ENCODE measurements at places on chromosomes 11 and 22. TPM values are rescaled to one million over a fixed set of nuclear protein-coding genes. Genes with fewer than 3 reads are reported as not detected.

- no peak for DNase-seq
Observed at GRCh38 chr11:43358279-43358800, 380 bp upstream of the TTC17 start.

GRCh38 chr11:57338142-57338541 is at the start of gene P2RX3:
TSS of gene P2RX3 (plus strand) at chr11:57338352. CDS start at chr11:57338551, 199 bp downstream.
- DNase-seq: no peak

- DNase-seq: no peak
Observed at GRCh38 chr11:117821431-117821830, 3.1 kb downstream of the FXYD2 start.

GRCh38 chr11:3002351-3002861 is 10.3 kb upstream of the NAP1L4 start:
- peak; percentile 71 for DNase-seq

GRCh38 chr11:97354576-97354975 is 964.8 kb downstream of the JRKL start:
- DNase-seq: no peak

DNA sequence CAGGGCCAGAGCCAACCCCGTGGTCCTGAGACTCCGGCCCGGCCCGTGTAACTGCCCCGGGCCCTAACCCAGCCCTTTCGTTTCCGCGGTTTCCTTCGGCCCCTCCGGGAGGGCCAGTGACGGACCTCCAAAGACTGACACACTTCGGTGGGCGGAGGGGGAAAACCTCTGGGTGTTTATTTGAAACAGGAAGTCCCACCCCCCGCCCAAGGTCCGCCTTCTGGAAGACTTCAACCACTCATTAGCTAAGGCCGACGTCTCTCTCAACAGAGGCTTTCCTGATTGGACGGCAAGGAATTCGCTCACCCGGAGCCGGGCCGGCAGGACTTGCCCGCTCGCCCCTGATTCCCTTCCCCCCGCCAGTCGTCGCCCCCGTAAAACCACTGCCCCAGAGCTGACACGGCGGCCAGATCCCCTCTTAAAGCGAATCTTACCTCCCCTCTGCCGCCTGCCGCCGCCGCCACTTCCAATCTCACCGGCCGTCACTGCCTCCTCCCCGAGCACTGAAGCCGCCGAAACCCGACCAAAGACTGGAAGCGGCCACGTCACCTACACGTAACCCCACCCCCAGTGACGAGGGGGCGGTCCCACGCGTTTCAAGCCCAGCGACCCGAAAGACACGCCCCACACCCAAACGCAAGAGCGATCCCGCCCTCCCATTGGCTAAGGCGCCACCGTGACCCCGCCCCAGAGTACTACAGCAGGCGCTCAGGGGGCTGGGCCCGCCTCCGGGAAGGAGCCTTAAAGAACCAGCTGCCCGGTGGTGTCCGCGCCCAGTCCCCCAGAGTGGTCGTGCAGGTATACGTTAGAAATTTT is at the start of gene STX5:
STX5 (minus strand) TSS at position 532 of the 816 bp plus-strand sequence. CDS start 808 bp downstream, outside the sequence.
- peak; percentile 100 for DNase-seq

GRCh38 chr11:104916442-104916841 is 18.2 kb upstream of the CASP12 start:
- no peak for DNase-seq

DNA sequence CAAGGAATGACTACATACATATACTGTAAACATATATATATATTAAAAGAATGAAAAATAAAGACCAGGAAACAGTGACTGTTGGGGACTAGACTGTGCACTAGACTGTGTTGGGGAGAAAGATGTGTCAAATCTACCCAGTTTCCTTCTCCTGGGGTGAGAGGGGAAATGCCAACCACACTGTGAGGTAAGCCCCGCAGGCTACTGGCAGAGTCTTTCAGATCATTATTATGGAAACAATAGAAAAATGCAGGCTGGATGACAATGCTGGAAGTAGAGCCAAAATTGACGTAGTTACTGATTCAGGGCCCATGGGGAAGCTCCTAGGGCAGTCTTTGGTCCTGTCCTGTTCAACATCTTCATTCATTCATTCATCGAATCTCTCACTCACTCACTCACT is 101.4 kb downstream of the C11orf58 start:
- DNase-seq: no peak

- no peak for DNase-seq
Observed at GRCh38 chr11:83174008-83174407, 17.1 kb downstream of the PCF11 start.

DNA sequence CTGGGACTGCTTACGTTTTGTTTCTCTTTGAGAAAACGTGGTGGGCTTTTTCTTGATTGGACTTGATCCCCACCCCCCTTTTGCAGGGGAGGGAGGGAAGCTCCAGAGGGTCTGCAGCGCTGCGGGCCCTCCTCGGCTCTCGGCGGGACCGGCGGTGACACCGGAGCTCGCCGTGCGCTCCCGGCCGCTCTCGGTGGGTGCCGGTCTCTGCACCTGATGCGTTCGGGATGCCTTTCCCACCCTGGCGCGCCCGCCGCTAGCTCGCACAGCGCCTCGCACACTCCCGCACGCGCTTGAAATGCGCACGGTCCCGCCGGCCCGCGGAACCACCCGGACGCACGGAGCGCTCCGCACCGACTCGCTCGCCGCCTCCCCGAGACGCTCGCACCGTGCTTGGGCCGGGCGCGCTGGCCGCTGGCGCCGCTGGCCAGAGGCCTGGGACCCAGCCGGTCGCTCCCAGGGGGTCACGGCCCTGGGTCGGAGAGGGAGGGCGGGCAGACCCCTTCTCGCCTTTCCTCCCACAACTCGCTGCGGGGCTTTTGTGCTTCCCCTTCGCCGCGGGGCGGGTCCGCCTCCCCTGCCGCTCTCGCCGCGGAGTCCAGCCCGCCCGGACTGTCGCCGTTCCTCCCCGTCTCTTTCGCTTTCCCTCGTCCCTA is 1.0 kb downstream of the ZBTB16 start:
- DNase-seq: no peak

GRCh38 chr11:134856056-134856971 is 444.3 kb upstream of the B3GAT1 start:
- peak; percentile 79 for DNase-seq

DNA sequence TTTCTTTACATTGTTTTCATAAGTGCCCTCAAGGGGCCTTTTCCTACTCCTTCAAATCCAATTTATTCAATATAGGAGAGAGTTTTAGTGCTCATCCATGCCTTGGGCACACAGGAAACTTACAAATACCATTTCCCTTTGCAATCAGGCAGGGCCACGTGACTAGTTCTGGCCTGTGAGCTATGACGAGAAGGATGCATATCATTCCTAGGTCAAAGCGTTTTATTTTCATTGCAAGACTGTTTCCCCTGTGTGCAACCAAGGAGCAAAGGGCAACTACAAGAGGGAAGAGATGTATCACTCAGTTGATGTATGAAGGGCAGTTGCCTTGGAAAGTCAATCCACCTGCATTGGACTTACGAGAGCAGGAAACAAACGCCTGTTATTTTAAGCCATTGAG is 1.9 kb upstream of the TRAF6 start:
- DNase-seq: no peak

DNA sequence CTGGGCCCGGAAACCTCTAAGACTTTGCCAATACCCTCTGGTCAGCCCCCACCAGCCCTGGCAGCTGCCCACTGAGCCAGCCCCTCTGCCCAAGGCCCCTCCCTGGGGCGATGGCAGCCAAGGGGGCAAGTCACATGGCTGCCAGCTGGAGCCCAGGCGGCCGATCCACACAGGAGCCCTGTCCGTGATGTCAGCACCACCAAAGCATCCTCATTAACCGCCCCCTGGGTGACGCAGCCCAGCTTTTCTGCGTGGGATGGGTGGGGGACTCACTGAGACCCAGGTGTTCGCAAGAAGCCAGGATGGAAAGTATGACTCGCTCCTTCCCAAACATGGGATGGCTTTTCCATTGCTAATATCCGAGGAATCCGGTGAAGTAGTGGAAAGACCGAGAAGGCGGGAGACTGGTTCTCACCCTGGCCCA is 46.6 kb upstream of the WNT7B start:
- peak; percentile 60 for DNase-seq

GRCh38 chr11:66922551-66922950 is 35.6 kb downstream of the PC start:
- no peak for DNase-seq

GRCh38 chr11:44877571-44878497 is 72.8 kb downstream of the TP53I11 start:
- DNase-seq: no peak

- no peak for DNase-seq
Observed at GRCh38 chr22:35914665-35915476, 113.8 kb downstream of the RBFOX2 start.

DNA sequence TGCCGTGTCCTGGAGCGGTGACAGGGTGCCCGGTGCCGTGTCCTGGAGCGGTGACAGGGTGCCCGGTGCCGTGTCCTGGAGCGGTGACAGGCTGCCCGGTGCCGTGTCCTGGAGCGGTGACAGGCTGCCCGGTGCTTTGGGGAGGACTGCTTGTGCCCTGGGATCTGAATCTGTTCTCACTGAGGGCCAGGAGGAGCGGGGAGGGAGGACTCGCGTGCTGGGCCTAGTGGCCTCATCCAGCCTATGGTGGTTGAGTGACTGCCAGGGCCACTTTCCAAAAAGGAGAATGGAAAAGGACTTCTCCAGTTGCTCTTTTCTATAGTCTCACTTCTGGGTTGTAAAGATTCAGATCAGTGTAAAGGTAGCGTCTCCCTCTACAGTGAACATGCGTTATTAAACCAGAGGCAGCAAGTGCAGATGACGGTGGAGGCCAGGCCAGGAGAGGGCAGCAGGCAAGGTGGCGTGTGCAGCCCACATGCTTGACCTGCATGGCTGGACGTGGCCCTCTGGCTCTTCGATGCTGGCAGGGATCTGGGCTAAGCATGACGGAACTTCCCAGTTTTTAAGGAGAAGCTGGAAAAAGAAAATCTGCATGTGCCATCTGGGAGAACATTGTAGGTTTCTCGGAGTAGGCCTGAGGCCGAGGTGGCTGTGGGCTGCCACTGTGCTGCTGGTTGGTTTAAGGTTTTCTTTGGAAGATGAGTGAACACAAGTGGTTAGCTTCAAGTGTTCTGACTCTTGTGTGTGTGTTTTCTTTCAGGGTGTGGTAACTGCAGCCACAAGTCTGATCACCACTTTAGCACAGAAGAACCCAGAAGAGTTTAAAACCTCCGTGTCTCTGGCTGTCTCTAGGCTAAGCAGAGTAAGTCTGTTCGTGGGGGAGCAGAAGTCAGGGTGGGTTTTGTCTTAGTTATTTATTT is 55.0 kb downstream of the AP2A2 start:
- DNase-seq: no peak

DNA sequence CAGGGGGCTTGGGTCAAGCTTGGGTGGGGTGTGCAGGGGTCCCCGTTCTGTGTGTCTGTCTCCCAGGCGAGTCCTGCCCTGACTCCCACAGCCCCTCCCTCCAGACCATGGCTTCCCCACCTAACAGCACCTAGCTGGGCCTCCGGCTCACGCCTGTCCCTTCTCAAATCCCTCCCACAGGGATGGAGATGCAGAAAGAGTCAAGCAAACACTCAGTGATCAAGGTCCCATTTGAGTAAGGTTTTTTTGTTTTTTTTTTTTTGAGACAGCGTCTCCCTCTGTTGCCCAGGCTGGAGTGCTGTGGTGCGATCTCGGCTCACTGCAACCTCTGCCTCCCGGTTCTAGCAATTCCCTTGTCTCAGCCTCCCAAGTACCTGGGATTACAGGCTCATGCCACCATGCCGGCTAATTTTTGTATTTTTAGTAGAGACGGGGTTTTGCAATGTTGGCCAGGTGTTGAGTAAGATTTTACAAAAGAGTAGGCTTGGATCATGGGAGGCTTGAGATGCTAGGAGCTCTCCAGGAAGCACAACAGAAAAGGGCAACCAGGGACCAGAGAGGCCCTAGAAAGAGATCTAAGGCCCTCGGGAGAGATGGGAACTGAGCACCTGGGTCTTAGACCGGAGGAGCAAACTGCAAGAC is 5.7 kb downstream of the APOBEC3D start:
- no peak for DNase-seq

GRCh38 chr22:38761202-38762162 is 5.7 kb upstream of the SUN2 start:
- DNase-seq: no peak

DNA sequence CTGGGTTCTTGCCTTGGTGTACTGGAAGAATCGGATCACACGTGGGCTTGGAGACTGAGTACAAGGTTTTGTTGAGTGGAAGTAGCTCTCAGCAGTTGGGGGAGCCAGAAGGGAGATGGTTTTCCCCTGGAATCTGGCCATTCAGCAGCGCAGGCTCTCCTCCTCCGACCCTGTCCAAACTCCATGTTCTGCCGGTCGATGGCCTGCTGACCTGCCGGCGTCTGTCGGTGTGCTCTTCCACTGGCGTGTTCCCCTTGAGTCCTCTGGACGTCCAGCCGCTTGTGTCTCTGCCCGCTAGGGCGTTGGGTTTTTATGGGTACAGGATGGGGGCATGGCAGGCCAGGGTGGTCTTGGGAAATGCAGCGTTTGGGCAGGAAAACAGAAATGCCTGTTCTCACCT is 38.5 kb upstream of the SLN start:
- no peak for DNase-seq

DNA sequence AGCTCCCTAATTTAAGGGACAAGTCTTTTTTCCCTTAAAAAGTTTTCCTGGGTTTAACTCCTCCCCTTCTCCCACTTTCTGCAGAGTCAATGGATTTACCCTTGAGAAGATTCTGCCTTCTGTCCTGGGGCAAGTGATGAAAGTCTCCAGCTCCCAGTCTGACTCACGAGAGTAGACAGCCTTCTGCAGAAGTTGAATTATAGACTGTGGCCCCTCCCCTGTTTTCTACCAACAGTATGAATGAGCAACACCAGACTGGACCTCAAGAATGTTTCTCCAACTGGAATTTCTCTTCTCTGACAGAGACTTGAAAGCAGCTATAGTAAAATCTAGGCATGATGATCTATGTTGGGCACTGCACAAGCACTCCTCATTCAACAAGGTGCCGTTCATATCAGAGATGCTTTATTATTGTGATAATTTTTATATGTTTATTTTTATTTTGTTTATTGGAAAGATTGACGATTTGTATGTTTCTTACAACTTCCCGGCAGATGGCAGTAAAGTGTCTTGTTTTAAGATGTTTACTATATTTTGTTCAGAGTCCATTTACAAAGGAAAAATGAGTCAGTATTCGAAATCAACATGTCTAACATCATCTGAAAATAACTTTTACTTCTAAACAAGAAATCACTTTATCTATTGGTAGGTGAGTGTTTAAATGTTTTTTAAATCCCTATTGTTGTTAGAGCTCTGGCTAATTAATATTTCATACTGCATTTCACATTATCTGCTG is 56.6 kb downstream of the LMO2 start:
- no peak for DNase-seq

- no peak for DNase-seq
Observed at GRCh38 chr11:119179983-119180382, 5.3 kb upstream of the NHERF4 start.

Gene UCP3
- total RNA-seq: 2.7 TPM

Gene ALDH3B2
- not detected for total RNA-seq

Gene APOA4
- 15.0 TPM for total RNA-seq

Gene MFNG
- total RNA-seq: 33.6 TPM

Gene ISX
- total RNA-seq: not detected

Gene APOBEC3B
- 0.58 TPM for total RNA-seq

Gene APOBEC3F
- 2.5 TPM for total RNA-seq

Gene LRP4
- total RNA-seq: 3.1 TPM

Gene SPTBN2
- 8.3 TPM for total RNA-seq

Gene OR5W2
- not detected for total RNA-seq

Gene CLTCL1
- total RNA-seq: 10.9 TPM

Gene MIAT
- 2.5 TPM for total RNA-seq

Gene CCDC116
- 0.39 TPM for total RNA-seq

Gene DCHS1
- total RNA-seq: 23.0 TPM

Measured in mesenteric fat pad (tissue), 1 donor.